B cell (primary cell): ENCODE measurements at places on chromosomes 6 and 20.

DNA sequence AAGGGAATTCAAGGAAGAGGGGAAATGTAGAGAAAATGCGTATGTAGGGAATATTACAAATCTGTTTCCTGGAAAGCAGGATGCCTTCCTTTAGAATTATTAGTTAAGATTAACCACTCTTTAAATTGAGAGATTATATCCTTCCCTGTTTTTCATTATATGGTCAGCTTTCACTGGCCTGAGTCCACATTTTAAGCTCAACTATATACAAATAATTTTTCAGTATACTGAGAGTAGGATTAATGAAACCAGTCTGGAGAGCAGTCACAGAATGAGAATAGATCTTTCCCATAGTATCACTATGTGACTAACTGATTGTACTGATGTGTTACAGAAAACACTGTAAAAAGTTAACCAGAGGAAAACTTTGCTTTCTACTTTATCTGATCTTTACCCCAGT is 306.3 kb downstream of the LAMA2 start:
- DNase-seq, result no peak

- no peak for DNase-seq
Measured at GRCh38 chr6:135126729-135127128, 54.4 kb upstream of the MYB start.

GRCh38 chr6:112189494-112189893 is 64.9 kb downstream of the LAMA4 start:
- no peak for DNase-seq

GRCh38 chr20:19886661-19887288 is 128.7 kb downstream of the RIN2 start:
- DNase-seq, result no peak

GRCh38 chr6:137013738-137014602 is 30.8 kb downstream of the IL20RA start:
- DNase-seq, result no peak
